NCI-H1417 treated with DMSO at 0.1 percent for 48 hours (cell line): ENCODE measurements at places on chromosomes 4 and X.

DNA sequence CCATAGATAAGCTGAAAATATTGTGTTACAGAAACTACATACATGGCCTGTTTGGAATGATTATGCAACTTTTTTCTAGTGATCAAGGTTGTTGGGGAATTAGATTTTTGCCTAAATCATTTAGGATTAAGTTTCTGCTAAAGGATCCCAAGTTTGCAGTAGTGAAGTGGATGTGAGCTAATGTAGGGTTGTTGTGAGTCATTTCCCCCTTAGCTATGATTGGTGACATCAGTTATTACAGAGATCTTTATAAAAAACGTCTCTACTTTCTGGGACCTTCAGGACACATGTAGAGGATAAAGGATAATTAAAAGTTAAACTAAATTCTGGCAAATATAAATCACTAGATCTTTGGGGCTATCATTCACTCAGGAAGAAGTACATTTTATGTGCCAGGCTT, 133.3 kb downstream of the GATB start:
- no peak for DNase-seq

DNA sequence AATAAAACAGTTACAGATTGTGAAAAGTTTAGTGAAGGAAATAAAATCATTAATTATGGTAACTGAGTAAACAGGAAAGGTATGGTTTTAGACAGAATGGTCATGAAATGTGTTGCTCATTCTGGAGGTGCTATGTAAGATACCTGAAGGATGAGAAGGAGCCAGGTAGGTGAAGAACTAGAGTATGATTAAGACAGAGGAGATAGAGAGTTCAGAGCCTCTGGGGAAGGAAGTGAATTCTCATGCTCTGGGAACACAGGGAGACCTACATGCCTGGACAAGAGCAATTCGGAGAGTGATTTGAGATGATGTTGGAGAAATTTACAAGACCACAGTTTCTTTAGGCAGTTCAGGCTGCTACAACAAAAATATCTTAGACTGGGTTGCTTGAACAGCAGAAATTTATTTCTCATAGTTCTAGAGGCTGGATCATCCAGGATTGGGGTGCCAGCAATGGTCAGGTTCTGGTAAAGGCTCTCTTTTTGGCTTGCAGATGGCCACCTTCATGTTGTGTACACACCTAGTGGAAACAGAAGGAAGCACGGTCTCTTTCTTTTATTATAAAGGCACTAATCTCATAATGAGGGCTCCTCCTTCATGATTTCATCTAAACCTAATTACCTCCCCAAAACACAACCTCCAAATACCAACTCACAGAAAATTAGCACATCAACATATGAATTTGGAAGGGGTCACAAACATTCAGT, 1416.1 kb downstream of the PCDH7 start:
- no peak for DNase-seq

DNA sequence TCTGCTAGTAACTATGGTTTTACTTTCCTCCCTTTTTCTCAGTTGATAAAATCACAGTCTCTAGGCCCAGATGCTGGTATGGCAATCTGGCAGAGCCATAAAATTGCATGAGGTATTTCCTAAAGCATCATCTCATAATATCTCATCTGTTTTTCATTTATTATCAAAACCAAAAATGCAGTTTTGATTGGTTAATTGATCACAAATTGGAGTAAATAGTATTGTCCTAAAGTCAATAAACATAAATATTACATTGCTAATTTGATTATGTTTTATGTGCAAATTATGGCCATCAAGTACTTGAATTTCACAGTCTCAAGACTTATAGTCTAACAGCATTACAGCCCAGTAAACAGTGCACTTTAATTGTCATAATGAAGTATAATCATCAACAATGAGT, 2365.6 kb downstream of the ARAP2 start:
- DNase-seq: no peak

DNA sequence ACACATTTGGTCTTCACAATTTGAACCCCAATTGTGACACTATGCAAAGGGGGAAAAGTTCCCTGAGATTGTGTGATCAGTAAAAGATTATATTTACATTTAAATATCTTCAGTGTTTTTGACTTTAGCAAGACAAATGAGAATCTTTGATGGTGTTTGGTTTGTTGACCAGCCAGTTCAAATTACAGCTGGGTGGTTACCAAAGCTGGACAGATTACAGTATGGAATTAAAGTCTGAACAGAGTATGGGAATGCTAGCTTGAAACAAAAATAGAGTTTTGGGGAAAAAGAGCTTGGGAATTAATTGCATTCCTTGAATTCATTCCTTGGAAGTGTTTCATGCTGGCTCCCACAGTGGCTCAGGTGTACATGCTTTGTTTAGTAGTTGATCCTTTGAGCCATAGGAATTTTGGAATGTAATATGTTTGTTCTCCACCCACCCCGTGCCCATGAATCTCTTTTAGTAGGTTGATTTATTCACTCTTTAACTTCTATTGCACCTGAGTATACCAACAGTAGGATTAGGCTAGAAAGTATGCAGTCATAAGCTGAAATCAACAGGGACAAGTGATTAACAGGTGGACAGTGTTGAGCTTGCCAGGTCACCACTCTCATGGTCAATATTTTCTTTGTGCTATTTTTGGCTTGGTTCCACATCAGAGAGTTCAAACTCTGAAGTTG, 81.1 kb upstream of the HELT start:
- DNase-seq: no peak

DNA sequence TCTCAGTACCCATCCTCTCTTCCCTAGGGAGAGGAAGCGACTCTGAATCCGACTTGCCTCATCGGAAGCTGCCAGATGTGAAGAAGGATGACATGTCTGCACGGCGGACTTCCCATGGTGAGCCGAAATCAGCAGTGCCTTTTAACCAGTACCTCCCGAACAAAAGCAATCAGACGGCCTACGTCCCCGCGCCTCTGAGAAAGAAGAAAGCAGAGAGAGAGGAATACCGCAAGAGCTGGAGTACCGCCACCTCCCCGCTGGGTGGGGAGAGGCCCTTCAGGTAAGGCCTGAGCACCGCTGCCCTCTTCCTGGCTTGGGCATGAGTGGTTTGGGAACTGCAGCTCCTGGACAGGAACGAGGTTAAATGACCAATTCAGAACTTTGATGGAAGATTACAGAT, 81.2 kb downstream of the LIMCH1 start:
- DNase-seq: no peak

DNA sequence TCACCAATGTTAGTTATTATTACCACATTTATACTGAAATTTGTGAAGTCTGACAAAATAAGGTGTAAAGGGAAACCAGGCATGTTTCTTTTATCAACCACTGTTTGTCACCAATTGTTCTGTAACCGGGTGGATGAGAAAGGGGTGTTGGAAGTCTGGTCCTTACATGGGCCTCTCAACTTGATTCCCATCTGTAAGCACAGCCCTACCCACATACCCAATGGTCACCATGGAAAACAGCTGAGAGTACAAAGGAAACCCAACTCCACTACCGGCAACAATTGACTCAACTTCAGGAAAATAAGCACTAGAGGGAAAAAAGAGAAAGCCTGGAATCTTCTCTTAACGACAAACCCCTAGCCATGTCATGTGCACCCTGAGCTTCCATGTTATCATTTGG, 70.8 kb upstream of the PTCHD1 start:
- no peak for DNase-seq

- DNase-seq: no peak
Measured at GRCh38 chr4:147651563-147651962, 32.4 kb downstream of the PRMT9 start.

- DNase-seq: no peak
Measured at GRCh38 chr4:153514688-153515426, 48.7 kb downstream of the TMEM131L start.

GRCh38 chr4:165872461-165873297, at the start of gene TLL1:
TLL1 (plus strand) TSS chr4:165873237; CDS start chr4:165873905, 668 bp downstream.
- no peak for DNase-seq

GRCh38 chr4:64068096-64068495, 341.2 kb downstream of the TECRL start:
- no peak for DNase-seq
